Caudate nucleus (tissue), 63 donors: ENCODE measurements at places on chromosomes 7 and 10.

DNA sequence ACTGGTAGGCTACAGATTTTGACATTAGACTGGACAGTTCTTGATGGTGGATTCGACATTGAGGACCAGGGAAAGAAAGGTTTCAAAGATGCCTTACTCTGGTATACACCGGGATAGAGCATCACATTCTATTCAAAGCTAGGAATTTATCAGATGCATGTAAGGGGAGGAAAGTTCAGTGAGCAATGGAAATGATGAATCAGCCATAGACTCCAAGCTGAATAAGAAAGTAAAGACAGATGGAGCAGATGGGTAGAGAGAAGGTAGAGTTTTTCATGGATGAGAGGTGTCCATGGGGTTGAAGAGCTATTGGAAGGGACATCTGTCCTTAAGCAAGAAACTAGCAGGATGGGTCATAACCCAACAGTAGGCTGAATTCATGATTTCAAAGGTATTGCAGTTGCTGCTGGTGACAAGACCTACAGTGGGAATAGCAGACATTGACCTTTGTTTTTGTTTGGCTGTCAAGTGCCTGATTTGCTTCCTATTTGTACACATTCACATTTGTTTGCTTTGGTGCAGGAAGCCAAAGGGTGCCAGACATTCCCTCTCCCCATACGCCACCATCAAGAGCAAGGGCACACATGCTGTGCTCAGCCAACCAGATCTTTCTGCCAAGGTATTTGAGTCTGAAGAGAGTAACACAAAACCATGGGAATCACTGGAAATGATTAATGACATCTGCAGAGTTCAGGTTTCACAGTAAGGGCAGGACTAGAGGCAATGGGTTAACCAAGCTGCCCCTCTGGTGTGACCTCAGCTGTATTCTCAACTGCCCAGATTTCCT is 8.6 kb upstream of the CACUL1 start:
- no peak for DNase-seq

- DNase-seq, result no peak
These were observed 177.9 kb downstream of the PLXNA4 start for GRCh38 chr7:132398253-132398925.

- DNase-seq, result no peak
These were observed 6.2 kb upstream of the OTUD1 start for GRCh38 chr10:23432639-23433038.

DNA sequence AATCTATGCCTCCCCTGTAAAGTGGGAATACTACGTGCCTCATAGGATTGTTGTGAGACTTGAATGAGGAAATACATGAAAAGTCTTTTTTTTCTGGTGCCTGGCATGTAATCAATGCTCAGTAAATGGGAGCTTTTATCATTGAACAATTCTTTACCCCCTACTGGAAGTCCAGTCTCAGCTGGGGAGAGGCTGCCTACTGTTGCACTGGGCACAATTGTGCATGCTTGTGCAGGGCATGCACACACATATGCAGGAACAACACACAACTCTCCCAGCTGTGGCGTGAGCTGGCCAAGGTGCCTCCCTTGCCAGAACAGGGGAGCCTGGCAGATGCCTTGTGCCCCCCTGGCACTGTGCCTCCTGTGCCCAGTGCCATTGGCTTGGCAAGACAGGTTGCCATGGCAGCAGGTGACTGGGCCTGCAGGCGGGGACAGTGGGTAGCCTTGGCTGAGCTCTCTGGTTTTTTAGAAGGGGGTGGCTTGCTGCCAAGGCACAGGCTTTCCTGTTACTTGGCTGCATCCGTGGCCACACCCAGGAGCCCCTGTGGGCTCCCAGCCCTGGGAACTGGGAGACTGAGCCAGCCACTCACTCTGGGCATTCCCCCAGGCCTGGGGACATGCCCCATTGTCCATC is 16.1 kb upstream of the PALD1 start:
- DNase-seq, result peak; percentile 75

GRCh38 chr7:94042381-94042780 is 38.2 kb upstream of the BET1 start:
- DNase-seq, result no peak

DNA sequence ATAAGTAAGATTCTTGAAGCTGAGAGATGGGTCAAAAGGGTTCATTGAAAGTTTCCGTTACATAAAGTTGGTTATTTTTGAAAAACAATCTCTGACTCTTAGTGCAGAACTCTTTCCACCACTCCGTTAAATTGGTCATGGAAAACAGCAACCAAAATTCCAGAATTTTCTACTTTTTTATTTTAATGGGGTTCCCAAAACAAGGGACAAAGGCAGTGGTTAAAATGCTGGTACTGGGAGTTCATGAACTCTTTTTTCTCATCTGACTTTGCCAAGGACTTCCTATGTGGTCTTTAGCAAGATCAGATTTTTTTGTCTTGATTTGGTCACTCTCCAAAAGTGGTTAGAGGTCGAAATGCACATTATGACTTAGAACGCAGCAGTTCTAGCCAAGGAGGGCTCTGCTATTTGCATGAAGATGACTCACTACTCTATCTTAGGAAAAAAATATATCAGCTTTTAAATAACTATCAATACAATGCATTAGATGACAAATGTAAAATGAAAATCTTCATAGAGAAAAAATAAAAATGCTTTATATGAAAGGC is 145.7 kb downstream of the REEP3 start:
- DNase-seq, result no peak

GRCh38 chr10:28387140-28387539 is 84.3 kb upstream of the MPP7 start:
- DNase-seq, result no peak

DNA sequence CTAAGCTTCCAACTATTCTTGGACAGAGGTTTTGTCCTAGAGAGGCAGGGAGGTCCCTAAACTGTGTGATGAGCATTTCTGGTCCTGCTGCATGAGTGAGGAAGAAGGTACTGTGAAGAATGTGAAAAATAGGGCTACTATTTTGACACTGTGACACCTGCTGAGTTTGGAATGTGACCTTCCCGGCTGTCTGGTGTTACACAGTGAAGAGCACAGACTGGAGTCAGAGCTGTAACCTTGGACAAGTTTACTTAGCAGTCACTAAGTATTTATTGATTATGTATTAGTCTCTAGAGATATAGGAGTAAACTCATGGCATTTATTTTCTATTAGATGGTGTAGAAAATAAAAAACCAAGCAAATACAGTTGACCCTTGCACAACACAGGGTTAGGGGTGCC is 12.3 kb downstream of the GOLGA7B start:
- no peak for DNase-seq

- no peak for DNase-seq
These were observed 7.5 kb downstream of the MRPL32 start for GRCh38 chr7:42939457-42940240.

GRCh38 chr7:55575098-55575497 is 2.8 kb upstream of the VOPP1 start:
- DNase-seq, result no peak

- no peak for DNase-seq
These were observed 266.7 kb downstream of the PRKG1 start for GRCh38 chr10:51340845-51341610.

GRCh38 chr7:150668472-150668911 is 17.0 kb upstream of the GIMAP2 start:
- DNase-seq, result no peak

DNA sequence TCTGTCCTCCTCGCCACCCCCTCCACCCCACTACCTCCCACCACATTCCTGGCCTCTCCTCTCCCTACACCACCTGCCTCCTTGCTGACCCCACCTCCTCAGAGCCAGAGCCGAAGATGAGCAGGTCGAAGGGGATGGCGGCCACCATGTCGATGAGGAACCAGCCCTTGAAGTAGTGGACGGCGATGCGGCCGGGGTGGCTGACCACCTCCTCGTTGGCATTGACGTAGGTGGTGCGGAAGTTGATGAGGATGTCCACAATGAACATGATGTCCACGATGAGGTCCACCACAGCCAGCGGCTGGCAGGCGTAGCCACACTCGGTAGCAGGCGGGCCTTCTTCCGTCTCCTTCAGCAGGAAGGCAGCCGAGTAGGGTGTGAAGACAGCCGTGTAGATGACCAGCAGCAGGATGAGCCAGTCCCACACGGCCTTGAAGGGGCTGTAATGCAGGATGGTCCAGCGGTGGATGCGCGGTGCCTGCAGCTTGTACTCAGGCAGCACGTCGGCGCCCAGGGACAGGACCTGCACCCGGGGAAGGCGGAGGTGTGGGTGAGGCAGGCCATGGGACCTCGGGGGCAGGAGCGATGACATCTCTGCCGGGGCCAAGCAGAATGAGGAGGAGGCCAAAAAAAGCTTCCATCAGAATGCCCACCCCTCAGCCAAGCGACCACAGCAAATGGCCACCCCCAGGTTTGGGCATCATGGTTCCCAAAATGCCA is 25.6 kb downstream of the KCNH2 start:
- DNase-seq, result no peak

GRCh38 chr10:71266147-71266917 is 52.7 kb upstream of the SLC29A3 start:
- DNase-seq, result no peak

- DNase-seq, result no peak
These were observed 61.4 kb downstream of the ABI1 start for GRCh38 chr10:26799342-26799741.

DNA sequence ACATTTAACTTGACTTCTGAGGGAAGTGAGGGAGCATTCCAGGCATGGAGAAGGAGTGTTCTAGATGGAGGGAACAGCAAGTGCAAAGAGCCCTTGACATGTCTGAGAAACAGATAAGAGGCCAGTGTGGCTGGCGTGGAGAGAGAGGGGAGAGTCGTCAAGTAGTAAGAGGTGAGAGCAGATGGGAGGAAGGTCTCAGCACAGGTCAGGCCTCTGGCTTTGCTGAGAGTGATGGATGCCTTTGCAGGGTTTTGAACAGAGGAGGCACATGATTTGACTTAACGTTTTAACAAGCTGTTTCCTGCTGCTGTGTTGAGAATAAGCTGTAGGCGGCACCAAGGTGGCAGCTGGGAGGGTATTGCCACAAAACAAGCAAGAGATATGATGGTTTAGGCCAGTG is 97.2 kb downstream of the KAT6B start:
- no peak for DNase-seq

DNA sequence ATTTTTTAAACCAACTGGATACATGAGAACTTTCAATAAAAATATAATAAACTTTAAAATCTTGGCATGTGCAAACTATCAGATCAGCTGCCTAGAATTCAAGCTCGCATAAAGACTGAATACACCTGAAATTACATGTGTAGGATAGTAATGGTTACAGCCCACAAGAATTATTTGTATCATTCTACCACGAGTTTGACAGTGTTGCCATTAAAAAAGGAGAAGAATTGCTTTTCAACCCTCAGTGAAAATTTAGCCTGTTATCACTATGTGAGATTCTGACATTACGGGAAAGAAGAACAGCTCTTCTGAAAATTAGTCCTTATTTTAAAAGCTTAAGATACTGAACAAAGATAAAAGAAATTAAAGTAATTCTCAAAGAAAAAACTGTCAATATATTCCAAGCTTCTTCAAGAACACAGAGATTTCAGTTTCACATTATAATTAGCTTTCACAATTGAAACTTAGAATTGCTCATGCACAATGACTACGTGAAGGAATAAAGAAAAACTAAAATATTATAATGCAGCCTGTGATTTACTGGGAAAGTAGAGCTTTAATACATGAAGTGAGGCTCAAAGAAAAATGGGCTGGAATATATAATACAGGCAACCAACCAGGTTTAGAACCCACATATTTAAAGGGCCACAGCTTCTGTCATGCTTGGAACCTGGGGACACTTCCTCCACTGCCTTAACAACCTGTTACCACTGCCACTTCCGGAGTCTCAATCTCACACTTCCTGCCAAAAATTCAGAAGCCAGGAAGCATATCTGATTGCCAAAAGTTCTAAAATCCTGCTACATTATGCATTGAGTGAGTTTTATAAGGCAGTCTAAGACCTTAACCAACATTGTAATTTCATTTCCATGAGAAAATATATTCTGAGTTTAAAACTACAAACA is 23.2 kb downstream of the TPK1 start:
- no peak for DNase-seq

DNA sequence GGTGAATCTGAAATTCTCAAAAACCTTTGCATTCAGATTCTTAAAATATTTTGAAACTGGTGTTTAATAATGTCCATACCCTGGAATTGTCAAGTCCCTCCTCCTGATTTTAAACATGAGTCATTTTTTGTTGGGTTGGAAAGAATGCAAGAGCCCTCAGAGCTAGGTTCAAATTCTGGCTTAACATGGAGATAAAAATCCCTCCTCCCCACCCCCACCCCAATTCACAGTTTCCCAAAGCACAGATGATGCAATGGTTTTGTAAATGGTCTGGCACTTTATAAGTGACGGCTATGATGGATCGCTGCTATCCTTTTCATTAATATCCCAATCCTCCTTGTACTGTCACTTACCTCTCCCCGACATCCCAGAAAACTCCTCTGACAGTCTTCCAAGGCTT is 332.8 kb downstream of the PLXNA4 start:
- no peak for DNase-seq

- no peak for DNase-seq
These were observed 63.3 kb downstream of the ZNF783 start for GRCh38 chr7:149325248-149325647.

DNA sequence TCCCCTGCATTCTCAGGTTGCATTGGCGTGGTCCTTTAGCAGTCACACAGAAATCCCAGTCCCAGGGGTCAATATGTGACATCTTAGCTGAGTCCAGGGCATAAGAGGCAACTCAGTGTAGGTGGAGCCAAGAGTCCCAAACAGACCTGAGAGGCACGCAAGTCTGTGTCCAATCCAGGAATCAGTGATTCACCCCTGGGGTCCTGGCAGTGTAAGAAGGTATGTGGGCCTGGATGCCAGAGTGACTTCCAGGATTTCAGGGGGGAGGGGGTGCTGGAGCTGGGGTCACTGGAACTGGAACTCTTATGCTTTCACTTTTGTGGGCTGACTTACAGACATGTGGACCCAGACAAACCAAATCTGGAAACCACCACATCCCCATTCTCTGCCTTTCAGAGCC is 26.8 kb downstream of the FRMPD2 start:
- DNase-seq, result no peak

DNA sequence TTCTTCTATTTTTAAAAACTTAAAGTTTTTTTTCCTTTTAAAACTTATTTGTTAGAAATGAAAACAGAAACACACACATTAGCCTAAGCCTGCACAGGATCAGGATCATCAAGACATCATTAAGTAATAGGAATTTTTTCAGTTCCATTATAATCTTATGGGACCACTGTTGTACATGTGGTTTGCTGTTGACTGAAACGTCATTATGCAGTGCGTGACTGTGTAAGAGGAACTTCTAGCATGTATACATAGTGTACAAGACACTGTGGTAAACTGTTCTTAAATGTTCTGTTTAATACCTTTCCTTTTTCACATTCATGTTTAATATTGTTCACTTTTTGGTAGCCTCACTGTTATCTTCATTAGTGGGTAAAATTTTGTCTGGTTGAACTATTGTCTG is 12.1 kb downstream of the ENTPD7 start:
- DNase-seq, result no peak

DNA sequence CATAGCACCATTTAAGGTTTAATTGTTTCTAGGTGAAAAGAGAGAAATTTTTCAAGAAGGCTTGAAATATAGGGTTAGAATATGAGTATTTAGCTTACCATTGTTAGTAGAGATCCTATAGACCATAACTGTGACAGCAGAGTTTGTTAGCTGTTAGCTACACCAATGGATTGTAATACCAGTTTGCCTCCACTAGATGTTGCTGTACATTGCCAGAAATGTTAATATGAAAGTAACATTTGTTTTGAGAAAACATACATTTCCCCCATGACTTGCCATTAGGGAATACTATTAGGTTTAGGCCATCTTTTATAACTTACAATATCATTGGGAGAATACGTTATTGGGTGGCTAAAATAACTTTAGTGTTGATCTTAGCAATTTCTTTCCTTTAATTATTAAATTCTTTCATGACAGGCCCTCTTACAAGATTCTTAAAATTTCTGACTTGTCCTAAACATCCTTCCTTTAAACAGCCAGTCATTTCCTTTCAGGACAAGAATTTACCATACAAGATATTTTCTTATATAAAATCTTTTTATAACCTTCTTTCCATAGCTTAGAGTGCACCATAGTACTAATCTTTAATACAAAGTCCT is 39.5 kb downstream of the ZNF117 start:
- DNase-seq, result no peak
